Left lung (tissue), 14 donors: ENCODE measurements at places on chromosomes 2 and 18. TPM values are rescaled to one million over a fixed set of nuclear protein-coding genes. Genes with fewer than 3 reads are reported as not detected.

The PSMA8 gene
- total RNA-seq = not detected

The DSC2 gene
- 21.0 TPM for total RNA-seq

- no peak for DNase-seq
- H3K4me3 ChIP-seq = no peak overlapping the region
- H3K27ac ChIP-seq = no peak overlapping the region
- no peaks in the 10 kb centered on the region for H3K4me1 ChIP-seq
- H3K36me3 ChIP-seq = no peaks in the 10 kb centered on the region
- no peaks in the 10 kb centered on the region for H3K27me3 ChIP-seq
Observed at GRCh38 chr18:59469463-59470180, 110.6 kb upstream of the LMAN1 start.

DNA sequence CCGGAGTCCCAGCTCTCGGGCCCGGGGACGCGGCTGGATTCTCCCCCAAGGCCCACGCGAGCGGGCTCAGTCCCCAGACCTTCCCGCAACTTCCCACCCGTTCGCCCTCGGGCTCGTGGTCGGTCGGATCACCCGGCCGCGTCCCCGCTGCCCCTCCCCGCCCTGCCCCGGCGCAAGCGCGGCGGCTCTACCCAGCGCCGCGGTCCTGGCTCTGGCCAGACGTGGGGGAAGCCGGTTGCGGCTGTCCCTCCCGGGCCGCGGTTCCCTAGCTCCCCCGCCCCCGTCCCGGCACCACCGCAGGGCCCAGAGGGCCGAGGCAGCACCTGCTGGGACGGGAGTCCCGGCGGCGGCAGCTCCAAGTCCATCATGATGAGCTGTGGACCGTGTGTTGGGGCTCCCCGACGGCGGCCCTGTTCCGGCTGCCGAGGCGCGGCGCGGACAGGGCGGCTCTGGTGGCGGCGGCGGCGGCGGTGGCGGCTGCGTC lies 276 bp downstream of the NFE2L2 start:
- peak overlapping the region; percentile 100 for H3K27ac ChIP-seq
- no peak for DNase-seq
- H3K4me1 ChIP-seq = peaks cover 50% of the 10 kb centered on the region
- no peaks in the 10 kb centered on the region for H3K27me3 ChIP-seq
- no peaks in the 10 kb centered on the region for H3K36me3 ChIP-seq

DNA sequence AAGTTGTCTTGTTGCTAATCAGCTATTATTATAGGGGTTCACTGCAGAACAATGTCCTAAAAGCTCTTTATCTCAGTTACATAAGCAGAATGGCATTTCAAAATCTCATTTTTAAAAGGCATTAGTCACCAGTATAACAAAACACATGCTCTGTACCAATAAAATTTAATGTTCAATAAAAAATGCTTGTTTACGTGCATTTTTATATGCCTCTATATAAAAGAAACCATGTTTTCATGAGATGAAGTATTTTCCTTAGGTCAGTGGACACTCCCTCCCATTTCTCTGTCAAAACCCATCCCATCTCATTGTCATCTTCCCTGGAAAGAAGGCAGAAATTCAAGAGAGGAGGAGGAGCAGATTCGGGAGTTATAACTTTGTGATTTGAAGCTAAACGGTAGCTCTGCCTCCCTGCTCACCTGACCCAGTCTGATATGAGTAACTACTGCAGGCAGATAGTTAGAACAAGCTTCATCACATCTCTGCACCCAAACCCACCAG lies 231.9 kb upstream of the SIX2 start:
- H3K36me3 ChIP-seq = no peaks in the 10 kb centered on the region
- no peak overlapping the region for H3K27ac ChIP-seq
- DNase-seq = no peak
- H3K4me3 ChIP-seq = no peak overlapping the region
- peaks cover 8% of the 10 kb centered on the region for H3K27me3 ChIP-seq

GRCh38 chr2:73939419-73939818 lies 12.7 kb downstream of the DGUOK start:
- H3K27me3 ChIP-seq = no peaks in the 10 kb centered on the region
- peaks cover 12% of the 10 kb centered on the region for H3K4me1 ChIP-seq
- no peaks in the 10 kb centered on the region for H3K36me3 ChIP-seq
- no peak overlapping the region for H3K27ac ChIP-seq
- no peak for DNase-seq

DNA sequence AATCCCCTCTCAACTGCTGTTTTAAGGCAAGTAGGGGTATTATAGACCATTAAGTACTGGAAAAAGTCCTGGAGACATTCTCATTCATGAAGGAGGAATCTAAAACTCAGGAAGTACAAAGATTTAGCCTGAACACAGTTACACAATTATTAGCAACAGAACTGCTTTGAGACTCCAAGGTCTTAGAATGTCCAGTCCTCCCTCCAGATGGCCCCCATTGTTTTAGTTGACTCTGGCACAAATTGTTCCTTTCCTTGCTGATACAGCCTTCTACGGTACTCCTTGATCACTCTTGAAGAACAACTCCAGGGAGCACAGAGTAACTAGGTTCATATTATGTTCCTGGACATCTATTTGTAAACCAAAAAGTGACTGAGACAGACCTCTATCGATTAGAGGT lies 210.1 kb upstream of the RND3 start:
- H3K4me3 ChIP-seq = no peak overlapping the region
- DNase-seq = no peak
- H3K27ac ChIP-seq = no peak overlapping the region

- DNase-seq = no peak
- H3K36me3 ChIP-seq = peaks cover 8% of the 10 kb centered on the region
- no peaks in the 10 kb centered on the region for H3K27me3 ChIP-seq
- H3K4me1 ChIP-seq = no peaks in the 10 kb centered on the region
- no peak overlapping the region for H3K4me3 ChIP-seq
Observed at GRCh38 chr2:201344663-201345366, 12.3 kb downstream of the FLACC1 start.

DNA sequence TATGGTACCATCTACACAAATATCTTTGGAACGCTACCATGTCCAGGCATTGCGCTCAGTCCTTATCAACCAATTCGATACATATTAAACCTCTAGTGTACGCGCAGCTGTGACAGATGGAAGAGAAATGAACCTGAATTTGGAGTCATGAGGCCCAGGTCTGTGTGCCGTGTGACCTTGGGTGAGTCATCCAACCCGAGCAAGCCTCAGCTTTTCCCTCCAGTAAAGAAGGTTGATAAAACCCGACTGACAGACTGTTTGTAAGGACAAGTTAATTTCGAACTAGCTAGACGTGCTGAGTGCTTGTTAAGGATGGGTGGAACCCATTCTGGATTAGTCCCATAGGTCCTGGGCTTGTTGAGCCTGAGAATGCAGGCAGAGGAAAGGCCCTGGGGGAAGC lies 28.2 kb downstream of the GREB1 start:
- no peaks in the 10 kb centered on the region for H3K36me3 ChIP-seq
- H3K27me3 ChIP-seq = peaks cover 25% of the 10 kb centered on the region
- H3K4me3 ChIP-seq = no peak overlapping the region
- H3K4me1 ChIP-seq = no peaks in the 10 kb centered on the region
- H3K27ac ChIP-seq = no peak overlapping the region
